Umbilical cord (tissue), 2 donors: ENCODE measurements at places on chromosomes 1 and 21. TPM values are rescaled to one million over a fixed set of nuclear protein-coding genes. Genes with fewer than 3 reads are reported as not detected.

The OXCT2 gene
- total RNA-seq = not detected

The PTPRF gene
- 36.4 TPM for total RNA-seq

The NBPF4 gene
- total RNA-seq = 0.96 TPM

The RASAL2 gene
- total RNA-seq = 40.7 TPM

The SMCP gene
- total RNA-seq = 3.6 TPM

The RGS18 gene
- total RNA-seq = 9.9 TPM

The NBPF1 gene
- 125 TPM for total RNA-seq

The CNR2 gene
- total RNA-seq = under 0.01 TPM

The AMY2A gene
- 26.2 TPM for total RNA-seq

The LRRN2 gene
- total RNA-seq = 3.9 TPM

The ELAPOR1 gene
- total RNA-seq = 1.9 TPM

The TCHH gene
- total RNA-seq = 0.96 TPM

The RGS4 gene
- total RNA-seq = 72.0 TPM

The MYCL gene
- 12.5 TPM for total RNA-seq

The HNRNPU gene
- total RNA-seq = 401 TPM

The SPAG17 gene
- total RNA-seq = 4.1 TPM

The PODN gene
- total RNA-seq = 48.9 TPM

The SPRR2E gene
- total RNA-seq = not detected

The RHOU gene
- total RNA-seq = 65.7 TPM

The MIGA1 gene
- total RNA-seq = 26.0 TPM

The LORICRIN gene
- not detected for total RNA-seq

The PCBP3 gene
- 4.8 TPM for total RNA-seq

The GBP5 gene
- 3.9 TPM for total RNA-seq

The CR1L gene
- total RNA-seq = not detected

The TINAGL1 gene
- 371 TPM for total RNA-seq

The CFHR1 gene
- total RNA-seq = 5.5 TPM

The OR6N1 gene
- total RNA-seq = 2.2 TPM
